ENCODE measurements at places on chromosomes 4 and X. TPM values are rescaled to one million over a fixed set of nuclear protein-coding genes. Genes with fewer than 3 reads are reported as not detected.

DNA sequence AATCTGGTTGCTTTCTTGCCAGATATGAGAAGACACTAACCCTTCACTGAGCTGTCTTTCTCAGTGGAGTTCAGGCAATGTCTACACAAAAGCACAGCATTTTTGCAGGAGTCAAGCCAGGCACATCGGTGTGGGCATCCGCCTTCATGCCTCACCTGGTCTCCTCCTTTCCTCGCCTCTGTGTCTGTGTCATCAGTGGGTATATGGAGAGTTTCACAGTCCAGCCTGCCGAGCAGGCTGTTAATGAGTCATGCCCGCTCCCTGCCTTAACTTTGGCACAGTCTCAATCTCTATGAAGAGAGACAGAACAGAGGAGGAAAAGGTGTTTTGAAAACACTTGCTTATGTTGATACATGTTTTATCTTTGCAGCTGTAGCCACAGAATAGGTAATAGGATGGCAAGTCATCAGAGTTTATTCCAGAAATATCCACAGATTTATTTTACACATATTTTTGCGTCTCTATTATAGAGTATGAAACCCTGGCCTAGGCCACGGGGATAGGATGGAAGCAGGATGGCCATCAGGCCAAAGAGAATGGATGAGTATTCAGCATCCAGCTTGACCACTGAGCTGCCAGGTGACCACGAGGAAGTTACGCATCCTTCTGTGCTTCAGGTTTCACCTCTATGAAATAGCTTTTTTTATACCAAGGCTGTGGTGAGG, 32.8 kb upstream of the MAML3 start:
- peak; percentile 68 for DNase-seq

DNA sequence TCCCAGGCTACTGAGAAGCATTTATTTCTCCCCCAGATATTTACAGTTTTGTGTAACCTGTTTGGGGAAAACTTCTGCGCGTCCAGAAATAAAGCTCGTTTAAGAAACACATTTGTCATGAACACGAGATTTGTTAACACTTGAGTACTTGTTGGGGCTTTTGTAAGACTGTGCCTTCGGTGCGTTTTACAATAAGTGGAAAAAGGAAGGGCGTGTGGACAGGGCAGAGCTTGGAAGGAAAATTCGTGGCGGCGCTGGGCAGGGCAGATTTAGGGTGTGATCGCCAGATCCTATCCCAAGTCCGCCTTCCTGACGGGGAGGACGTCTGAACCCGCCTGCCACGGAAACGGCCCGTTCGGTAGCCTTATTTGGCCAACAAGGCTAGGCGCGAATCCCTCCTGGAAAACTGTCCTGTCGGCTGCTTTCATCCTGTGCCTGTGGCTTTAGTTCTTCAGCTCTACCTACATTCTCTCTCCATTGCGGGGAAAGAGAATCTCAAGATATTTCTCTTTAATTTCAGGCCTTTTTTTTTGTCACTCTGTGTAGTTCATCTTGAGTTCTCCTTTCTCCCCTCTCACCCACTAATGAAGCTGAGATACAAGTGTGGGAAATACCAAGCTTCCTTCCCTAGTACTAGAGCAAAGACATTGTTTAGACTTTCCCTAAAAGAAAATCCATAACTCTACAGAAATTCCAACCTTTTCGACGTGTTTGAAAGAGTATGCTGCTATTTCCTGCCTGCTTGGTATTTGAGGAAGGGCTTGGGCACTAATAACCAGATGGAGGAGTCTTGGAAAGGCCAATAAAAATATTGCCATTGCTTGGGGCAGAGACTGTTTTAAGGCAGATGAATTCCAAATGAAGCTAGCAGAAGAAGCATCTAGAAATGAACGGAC, 982 bp downstream of the PDLIM5 start:
- peak; percentile 83 for DNase-seq

- no peak for DNase-seq
Measured at GRCh38 chr4:167595898-167596297, 361.6 kb upstream of the SPOCK3 start.

DNA sequence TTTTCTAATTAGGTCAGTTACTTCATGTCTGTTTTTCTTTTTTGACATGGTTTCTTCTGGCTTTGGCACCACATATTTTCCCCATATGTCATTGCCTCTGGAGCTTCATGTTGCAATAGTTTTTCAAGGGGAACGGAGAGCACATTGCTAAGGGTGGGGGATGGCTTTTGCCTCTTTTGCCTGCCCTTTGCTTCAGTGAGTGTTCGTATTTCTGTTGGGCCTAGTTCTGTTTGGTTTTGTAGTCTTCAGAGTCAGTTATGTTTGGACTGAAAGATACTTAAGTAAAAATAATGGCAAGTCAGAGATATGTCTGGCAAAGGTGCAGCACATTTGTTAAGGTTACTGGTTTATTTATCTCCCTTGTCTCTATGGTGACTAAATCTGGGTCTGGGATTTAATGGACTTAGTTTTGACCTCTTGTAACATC, 29.1 kb downstream of the FHL1 start:
- peak; percentile 69 for DNase-seq

- DNase-seq: no peak
Measured at GRCh38 chr4:100103671-100104070, 86.6 kb downstream of the DDIT4L start.

The TLR7 gene
- 0.55 TPM for total RNA-seq
